ENCODE measurements at places on chromosomes 7 and 10.

- peak; percentile 60 for DNase-seq
These were observed 2.5 kb downstream of the SCRN1 start for GRCh38 chr7:29987083-29987482.

DNA sequence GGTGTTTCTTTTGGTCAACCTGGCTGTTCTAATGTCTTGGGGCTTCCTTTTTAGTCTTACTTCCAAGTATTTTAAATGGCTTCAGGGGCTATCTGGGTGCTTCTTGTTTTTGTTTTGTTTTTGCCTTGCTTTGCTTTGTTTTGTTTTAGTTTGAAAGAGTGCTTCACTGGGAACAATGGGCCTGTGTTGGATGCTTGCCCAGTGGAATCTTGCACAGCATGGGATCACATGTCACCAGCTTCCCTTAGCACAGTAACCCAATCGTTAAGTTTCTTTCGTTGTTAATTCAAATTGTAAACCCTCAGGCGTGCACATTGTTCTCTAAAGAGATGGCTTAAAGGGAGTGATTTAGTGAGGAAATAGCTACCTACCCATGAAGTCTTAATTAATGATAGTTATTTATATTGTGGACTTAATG lies 8.9 kb downstream of the COL17A1 start:
- DNase-seq = no peak

- DNase-seq = no peak
These were observed 169.9 kb upstream of the PPP2R2D start for GRCh38 chr10:131730771-131731497.

- DNase-seq = no peak
These were observed 55.4 kb downstream of the GPR26 start for GRCh38 chr10:123721441-123722049.

GRCh38 chr7:39317107-39317506 lies 249.1 kb upstream of the YAE1 start:
- DNase-seq = no peak

DNA sequence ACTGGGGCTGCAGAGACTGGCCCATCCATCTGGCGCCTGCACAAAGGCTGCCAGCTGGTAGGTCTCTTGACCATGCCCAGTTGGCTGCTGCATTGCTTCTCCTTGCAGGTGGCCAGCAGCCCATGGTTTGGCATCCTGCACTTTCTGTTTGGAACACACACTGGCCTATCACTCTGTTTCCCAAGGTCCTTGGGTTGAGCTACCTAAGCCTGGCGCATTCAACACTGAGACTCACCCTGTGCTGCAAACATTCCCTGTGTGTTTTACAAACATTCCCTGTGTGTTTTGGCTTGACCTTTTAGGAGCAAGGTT lies 55.5 kb downstream of the TACR2 start:
- no peak for DNase-seq

GRCh38 chr7:111018447-111018846 lies 72.5 kb upstream of the LRRN3 start:
- no peak for DNase-seq

DNA sequence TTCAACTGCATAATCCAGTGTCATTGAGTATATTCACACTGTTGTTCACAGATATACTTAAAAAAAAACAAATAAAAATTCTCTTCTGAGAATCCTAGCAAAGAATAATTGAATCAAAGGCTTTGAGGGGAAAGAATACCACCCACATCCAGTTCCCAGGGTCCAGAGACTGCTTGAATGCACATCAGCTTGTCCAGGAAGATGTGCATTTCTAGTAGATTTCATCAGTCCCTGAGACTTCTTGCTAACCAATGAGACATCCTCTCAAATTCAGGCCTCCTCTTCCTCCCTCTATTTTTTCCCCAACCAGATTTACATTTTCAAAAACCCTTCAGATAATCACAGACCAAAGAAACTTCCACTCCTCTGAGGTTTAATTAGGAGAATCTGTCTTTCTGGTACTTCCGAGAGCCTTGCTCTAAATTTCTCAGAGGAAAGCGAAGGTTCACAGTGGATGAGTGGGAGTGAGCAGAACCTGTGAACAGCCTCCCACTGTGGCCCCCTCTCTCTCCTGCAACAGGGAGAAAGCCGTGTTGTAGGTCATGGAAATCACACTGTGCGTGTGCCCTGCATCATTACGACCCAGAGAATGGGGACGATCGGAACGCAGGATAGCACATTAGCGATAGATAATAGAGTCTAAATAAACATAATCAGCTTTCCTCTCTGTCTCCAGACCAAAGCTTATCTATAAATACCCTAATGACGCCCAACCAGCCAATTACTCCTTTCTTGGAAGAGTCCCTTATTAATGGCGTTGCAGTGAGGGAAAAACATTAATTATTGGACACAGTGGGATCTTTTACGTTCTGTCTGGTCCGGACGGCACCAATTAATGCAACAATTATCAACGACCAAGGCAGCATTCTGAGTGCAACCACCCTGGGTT lies 212.5 kb downstream of the EMX2 start:
- DNase-seq = no peak

- no peak for DNase-seq
These were observed 52.1 kb downstream of the STRA8 start for GRCh38 chr7:135285547-135286233.

GRCh38 chr10:132481690-132482089 lies 55.9 kb upstream of the INPP5A start:
- DNase-seq = no peak

DNA sequence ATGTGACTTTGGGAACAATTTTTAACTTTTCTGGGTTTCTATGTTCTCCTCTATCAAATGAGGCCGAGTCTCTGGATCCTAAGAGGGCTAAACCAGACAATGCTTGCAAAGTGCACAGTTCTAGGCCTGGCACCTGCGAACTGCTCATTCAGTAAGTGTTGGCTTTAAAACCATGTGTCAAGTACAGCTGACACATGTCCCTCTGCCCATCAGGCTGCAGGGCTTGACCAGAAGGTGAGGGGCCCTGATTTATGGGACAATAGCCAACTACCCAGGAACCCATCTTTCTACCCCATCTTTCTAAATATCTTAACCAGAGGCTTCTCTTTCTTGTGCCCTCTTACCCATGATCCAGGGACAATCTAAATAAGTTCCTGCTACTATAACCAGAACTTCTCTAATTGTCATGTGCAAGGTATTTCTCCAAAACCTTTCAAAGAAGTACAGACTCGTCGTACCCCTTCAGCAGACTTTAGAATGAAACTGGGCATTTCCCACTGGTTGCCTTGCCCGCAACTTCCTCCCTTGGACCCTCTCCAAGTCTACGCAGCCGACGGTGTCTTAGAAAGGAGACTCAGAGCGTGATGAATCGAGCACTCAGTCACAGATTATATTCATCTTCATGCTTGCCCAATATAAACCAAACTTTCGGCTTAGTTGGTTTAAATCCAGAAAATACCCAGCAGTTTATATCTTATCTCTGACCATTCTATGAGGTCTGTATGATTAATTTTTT lies 69.8 kb upstream of the STEAP1B start:
- DNase-seq = no peak

DNA sequence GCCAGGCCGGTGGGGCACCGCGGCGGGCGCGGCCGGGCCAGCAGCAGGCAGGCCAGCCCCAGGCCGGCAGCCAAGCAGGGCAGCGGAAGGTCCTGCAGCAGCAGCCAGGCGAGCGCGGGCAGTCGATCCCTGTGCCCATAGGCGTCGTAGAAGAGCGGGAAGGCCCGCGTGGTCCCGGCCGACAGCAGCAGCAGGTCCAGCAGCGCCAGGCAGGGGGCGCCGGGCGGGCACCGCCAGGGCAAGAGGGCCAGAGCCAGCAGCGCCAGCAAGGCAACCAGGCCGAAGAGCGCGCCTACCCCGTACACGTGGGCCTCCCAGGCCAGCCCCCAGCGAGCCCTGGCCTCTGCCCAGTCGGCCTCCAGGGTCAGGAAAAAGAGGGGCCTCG lies 8.4 kb upstream of the RBM28 start:
- DNase-seq = no peak

DNA sequence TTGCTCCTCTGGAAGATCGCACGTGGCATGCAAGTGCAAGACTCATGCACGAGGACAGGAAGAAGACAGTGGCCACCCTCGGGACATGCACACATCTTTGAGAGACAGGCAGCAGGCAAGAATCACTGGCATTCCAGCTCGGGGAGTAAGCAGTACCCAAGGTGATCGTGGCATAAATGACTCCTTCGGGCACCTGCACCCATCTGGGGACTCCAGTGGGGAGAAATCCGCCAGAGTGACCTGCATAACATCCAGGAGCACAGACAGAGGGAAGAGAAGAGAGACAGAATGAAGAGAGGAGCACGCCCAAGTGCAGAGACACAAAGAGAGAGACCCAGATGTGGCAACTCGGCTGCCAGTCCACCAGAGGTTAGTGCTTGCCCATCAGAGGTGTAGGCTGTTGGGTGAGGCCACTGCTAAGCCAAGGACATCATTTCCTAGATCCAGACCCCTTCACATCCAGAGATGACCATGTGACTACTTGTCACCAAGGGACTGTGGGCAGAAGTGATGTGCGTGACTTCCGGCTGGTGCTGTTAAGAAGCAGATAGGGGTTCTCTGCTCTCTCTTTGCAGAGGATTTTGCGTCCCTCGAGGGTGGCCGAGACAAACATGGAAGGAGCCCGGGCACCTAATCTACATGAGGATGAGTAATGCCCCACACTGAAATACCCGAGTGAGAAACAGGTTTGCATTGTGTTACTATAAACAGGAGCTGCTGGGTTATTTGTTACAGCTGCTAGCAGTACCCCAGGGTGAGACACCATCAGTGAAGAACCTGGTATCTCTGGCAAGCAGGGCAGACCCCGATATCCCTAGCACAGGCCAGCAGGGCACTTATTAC lies 80.6 kb downstream of the VWA2 start:
- DNase-seq = no peak

DNA sequence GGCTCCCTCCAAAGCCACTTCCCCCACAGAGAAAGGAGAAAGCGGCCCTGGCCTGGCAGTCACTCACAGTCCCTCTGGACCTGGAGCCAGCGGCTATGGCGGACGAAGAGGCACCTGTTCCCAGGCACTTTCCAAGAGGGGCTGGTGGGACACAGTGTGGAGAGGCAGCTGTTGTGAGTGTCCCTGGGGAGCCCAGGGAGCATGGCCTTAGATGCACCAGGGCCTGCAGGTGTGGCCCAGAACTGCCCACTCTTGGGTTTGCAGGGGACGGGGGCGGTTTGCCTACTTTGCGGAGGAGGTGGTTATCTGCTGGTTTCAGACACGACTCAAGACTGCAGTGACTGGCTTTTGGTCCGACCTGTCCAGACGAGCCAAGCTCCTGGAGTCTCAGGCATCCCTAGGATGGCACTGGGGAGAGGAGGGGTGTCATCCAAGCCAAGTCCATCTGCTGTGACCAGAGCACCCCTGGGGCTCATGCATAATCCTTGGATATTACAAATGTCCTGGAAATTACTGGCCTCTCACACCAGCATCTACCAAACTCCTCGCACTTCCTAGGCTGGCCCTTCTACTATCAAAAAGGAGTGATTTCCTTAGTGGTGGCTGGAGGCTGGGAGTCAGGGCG lies 18.4 kb downstream of the CTBP2 start:
- no peak for DNase-seq

GRCh38 chr7:140650367-140650766 lies 9.8 kb upstream of the DENND2A start:
- DNase-seq = no peak

DNA sequence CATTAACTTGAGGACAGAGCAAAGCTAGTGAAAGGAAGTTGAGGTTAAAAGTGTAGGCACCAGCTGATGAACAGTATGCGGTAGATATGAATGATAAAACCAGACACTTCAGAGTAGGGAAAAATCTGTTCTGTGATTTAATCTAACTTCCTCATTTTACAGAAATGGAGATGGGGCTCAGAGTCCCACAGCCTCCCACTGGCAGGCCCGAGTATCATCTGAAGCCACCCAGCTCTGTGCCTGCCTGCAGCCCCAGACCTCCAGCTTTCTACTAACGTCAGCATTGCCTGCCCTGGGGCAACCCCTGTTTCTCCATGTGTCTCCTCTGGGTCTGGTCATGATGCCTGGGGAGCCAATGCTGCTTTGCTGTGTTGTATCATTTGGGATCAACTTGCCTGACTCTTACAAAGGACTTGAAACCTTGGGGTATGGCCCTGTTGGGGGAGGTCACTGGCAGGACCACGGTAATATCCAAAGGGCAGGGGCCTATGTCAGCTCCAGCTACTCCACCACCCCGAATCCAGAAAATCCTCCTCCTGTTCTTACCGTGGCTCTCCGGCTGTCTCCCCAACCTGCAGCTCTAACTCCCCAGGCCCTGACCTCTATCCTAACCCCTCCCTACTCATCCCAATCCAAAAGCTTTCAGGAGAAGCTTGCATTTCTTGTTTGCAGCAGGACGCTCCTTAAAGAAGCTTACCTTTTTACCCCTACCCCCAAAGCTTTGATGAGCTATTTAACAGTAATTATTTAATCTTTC lies 56.2 kb upstream of the NPY start:
- DNase-seq = no peak

DNA sequence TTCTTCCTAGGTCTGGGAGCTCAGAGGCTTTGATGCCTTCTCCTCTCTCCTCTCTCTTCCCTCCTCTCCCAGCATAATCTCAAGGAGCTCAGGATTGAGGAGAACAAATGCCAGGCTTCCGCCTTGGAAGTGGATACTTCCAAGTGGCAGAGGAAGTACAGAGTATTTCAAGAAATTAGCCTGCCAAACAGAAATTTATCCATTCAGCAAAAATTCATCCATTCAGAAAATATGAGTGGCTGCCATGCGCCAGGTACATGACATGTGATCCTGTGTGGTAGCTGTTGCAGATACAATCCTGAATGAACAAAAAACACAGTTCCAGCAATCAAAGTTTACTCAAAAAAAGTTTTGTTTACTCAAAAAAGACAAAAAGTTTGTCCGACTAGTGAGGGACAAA lies 18.4 kb downstream of the NOLC1 start:
- no peak for DNase-seq

- no peak for DNase-seq
These were observed 79.5 kb upstream of the FAM133B start for GRCh38 chr7:92669616-92670165.

GRCh38 chr10:33257439-33258080 lies 76.9 kb downstream of the NRP1 start:
- no peak for DNase-seq

- peak; percentile 65 for DNase-seq
These were observed 77.8 kb upstream of the ATP6V0A4 start for GRCh38 chr7:138875794-138876193.

DNA sequence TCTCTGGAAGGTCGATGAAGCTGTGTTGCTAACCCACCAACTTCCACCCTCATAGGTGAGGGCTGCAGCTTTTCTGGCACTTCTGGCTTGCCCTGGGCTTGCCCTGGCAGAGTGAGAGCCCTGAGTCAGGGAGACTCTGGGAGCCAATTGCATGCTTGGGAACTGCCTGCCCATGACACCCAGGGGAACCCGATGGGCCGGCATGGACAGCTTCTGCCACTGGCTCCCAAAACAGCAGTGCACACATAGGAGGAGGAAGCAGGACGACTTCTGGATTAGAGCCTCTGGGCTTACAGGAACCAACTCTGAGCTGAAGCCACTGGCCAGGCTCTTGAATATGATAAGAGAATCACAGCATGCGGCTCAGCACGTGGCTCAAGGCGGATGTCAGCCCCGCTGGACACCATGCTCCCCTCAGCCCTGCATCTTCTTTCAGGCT lies 135.2 kb upstream of the UNC5B start:
- DNase-seq = no peak

GRCh38 chr7:106592282-106593027 lies 68.5 kb downstream of the CCDC71L start:
- DNase-seq = no peak

GRCh38 chr10:28367929-28368484 lies 65.1 kb upstream of the MPP7 start:
- DNase-seq = no peak

All from ACHN (cell line).